ENCODE measurements at places on chromosomes 12 and 14. TPM values are rescaled to one million over a fixed set of nuclear protein-coding genes. Genes with fewer than 3 reads are reported as not detected.

DNA sequence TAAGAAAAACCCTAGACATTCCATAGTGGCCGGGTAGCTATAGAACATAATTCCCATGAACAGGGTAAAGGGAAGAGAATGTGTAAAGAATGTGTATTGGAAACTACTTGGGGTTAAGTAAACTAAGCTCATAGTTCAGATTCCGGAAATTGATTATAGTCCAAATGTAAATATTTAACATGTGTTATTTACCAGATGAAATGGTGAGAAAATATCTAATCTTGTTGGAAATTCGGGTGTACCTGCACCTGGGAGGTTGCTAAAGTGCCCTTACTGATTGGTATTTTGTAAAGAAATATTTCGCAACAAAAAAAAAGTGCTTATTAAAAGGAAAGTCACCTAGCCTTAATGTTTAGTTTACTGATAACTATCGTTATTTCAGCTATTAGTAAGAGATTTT, 14.4 kb downstream of the RASSF9 start:
- no peak overlapping the region for H3K27ac ChIP-seq
- H3K4me3 ChIP-seq: no peak overlapping the region
- peaks cover 5% of the 10 kb centered on the region for H3K4me1 ChIP-seq
- H3K27me3 ChIP-seq: no peaks in the 10 kb centered on the region
- H3K36me3 ChIP-seq: no peaks in the 10 kb centered on the region

- no peak for DNase-seq
- H3K27ac ChIP-seq: no peak overlapping the region
- H3K36me3 ChIP-seq: no peaks in the 10 kb centered on the region
- H3K4me3 ChIP-seq: no peak overlapping the region
Observed at GRCh38 chr12:68794653-68795251, 13.2 kb upstream of the MDM2 start.

- DNase-seq: no peak
- no peak overlapping the region for H3K4me3 ChIP-seq
- no peaks in the 10 kb centered on the region for H3K36me3 ChIP-seq
- no peak overlapping the region for H3K27ac ChIP-seq
- no peaks in the 10 kb centered on the region for H3K4me1 ChIP-seq
Observed at GRCh38 chr14:31216359-31216758, 8.8 kb upstream of the HECTD1 start.

GRCh38 chr14:90677484-90678050, 138.7 kb downstream of the TTC7B start:
- peak; percentile 53 for DNase-seq
- no peaks in the 10 kb centered on the region for H3K27me3 ChIP-seq
- H3K36me3 ChIP-seq: peaks cover 8% of the 10 kb centered on the region
- no peak overlapping the region for H3K4me3 ChIP-seq

NPAS3 gene
- 7.9 TPM for total RNA-seq

GPR135 gene
- 5.5 TPM for total RNA-seq

DNA sequence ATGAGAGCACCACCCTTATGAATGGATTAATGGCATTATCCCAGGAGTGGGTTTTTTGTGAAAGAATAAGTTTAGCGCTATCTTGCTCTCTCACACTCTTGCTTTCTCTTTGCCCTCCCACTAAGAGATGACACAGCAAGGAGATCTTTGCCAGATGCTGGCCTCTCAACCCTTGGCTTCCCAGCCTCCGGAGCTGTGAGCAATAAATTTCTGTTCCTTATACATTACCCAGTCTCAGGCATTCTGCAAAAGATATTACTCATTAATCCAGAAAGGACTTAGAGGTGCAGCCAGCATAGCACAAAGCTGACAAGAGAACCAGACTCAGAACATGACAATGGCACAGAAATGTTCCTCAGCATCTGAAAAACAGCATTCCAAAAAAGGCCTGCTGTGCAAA, 190.6 kb downstream of the ITPR2 start:
- no peaks in the 10 kb centered on the region for H3K4me1 ChIP-seq
- H3K27ac ChIP-seq: no peak overlapping the region
- no peaks in the 10 kb centered on the region for H3K27me3 ChIP-seq
- no peaks in the 10 kb centered on the region for H3K36me3 ChIP-seq
- no peak for DNase-seq

DNA sequence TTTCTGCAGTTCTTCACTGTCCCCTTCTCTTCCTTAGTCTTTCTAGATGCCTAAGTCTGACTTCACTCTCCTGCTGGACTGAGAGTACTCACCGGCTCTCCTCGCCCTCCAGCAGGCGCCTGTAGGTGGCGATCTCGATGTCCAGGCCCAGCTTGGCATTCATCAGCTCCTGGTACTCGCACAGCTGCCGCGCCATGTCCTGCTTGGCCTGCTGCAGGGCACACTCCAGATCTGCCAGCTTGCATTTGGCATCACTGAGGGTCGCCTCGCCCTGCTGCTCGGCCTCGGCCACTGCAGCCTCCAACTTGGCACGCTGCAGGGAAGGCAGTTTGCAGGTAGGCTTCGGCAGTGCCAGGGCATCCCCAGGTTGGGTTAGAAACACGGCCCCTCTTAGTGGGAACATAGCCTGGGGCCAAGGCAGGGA, 5.2 kb downstream of the KRT84 start:
- H3K36me3 ChIP-seq: no peaks in the 10 kb centered on the region
- H3K4me1 ChIP-seq: no peaks in the 10 kb centered on the region
- no peaks in the 10 kb centered on the region for H3K27me3 ChIP-seq
- H3K27ac ChIP-seq: no peak overlapping the region
- H3K4me3 ChIP-seq: no peak overlapping the region

DNA sequence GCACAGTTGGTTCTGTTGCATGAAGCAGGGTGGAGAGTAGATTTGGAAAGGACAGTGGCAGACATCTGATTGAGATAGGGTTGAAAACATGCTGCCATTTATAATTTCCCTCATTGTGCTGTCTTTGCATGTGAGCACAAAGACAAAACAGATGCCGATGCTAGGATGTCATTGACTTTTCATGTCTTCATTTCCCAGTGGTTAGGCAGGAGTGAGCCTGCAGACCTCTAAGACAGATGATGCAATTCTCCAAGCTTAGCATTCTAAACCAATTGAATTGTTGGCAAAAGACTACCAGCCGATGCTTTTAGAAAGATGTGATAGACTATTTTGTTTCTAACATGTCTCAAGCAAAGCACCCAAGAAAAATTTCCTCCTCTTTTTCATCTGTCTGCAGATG, 37.1 kb upstream of the PELI2 start:
- H3K27me3 ChIP-seq: no peaks in the 10 kb centered on the region
- DNase-seq: no peak
- no peaks in the 10 kb centered on the region for H3K4me1 ChIP-seq
- no peak overlapping the region for H3K4me3 ChIP-seq
- no peak overlapping the region for H3K27ac ChIP-seq

PITPNM2 gene
- total RNA-seq: 8.8 TPM

ATG101 gene
- total RNA-seq: 37.6 TPM

GRCh38 chr12:63843254-63843720, 1.2 kb upstream of the SRGAP1 start:
- peaks cover 9% of the 10 kb centered on the region for H3K4me1 ChIP-seq
- no peak for DNase-seq
- H3K4me3 ChIP-seq: peak overlapping the region; percentile 89
- no peaks in the 10 kb centered on the region for H3K36me3 ChIP-seq

DNA sequence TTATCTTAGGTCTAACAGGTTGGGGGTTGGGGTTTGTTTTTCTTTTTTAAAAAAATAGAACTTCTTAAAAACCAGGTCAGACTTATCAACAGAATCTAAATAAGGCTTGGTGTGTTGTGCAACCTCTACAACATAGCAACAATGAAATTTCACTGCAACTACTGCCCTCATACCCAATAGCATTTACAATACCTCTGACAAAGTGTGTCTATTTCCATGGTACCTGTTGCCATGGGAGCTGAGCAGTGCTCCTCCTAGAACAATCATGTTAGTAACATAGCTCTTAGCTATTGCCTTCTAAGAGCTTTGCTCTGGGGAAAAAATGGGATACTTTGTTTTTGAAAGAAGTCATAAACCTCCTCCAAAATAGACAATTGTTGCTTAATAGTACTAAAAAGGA, 103.3 kb upstream of the CCDC175 start:
- no peak for DNase-seq
- H3K36me3 ChIP-seq: no peaks in the 10 kb centered on the region
- no peaks in the 10 kb centered on the region for H3K4me1 ChIP-seq
- no peak overlapping the region for H3K4me3 ChIP-seq

GRCh38 chr12:122875590-122876220, 20.2 kb downstream of the VPS37B start:
- peaks cover 86% of the 10 kb centered on the region for H3K4me1 ChIP-seq
- no peak overlapping the region for H3K4me3 ChIP-seq
- no peaks in the 10 kb centered on the region for H3K27me3 ChIP-seq
- H3K27ac ChIP-seq: peak overlapping the region; percentile 49

GRCh38 chr12:2052826-2053678, at the start of gene CACNA1C:
Gene CACNA1C (plus strand): TSS chr12:2052987. CDS start chr12:2053563, 576 bp downstream.
- H3K4me3 ChIP-seq: peak within 1 kb of the TSS; percentile 57
- H3K27me3 ChIP-seq: no peaks in the 10 kb centered on the region
- H3K4me1 ChIP-seq: no peaks in the 10 kb centered on the region
- DNase-seq: peak; percentile 88
- H3K36me3 ChIP-seq: no peaks in the 10 kb centered on the region

PLEK2 gene
- not detected for total RNA-seq

- H3K4me1 ChIP-seq: peaks cover 14% of the 10 kb centered on the region
- no peaks in the 10 kb centered on the region for H3K36me3 ChIP-seq
- no peaks in the 10 kb centered on the region for H3K27me3 ChIP-seq
- no peak overlapping the region for H3K4me3 ChIP-seq
- H3K27ac ChIP-seq: peak overlapping the region; percentile 0
- peak; percentile 51 for DNase-seq
Observed at GRCh38 chr12:94704452-94705306, 54.3 kb upstream of the TMCC3 start.

GLIPR1L2 gene
- total RNA-seq: not detected

DNA sequence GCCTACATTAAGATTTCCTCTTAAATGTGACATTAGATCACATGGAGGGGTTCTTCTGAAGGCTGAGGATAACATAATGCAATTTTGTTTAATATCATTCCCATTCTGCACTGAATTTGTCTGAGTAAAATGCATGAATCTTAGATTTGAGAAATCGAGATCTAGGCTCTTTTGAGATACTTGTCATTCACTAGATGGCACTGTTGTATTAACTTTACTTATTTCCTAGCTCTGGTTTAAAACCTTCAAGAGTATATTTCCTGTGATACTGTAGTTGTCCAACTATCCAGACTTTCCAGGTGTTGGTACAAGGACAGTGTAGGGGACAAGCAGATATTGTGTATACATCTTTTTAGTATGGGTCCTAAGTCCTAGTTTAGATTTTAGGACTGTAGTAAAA, 91.7 kb upstream of the SEL1L start:
- no peaks in the 10 kb centered on the region for H3K36me3 ChIP-seq
- H3K27me3 ChIP-seq: peaks cover 5% of the 10 kb centered on the region
- peak; percentile 62 for DNase-seq
- no peak overlapping the region for H3K4me3 ChIP-seq

DNA sequence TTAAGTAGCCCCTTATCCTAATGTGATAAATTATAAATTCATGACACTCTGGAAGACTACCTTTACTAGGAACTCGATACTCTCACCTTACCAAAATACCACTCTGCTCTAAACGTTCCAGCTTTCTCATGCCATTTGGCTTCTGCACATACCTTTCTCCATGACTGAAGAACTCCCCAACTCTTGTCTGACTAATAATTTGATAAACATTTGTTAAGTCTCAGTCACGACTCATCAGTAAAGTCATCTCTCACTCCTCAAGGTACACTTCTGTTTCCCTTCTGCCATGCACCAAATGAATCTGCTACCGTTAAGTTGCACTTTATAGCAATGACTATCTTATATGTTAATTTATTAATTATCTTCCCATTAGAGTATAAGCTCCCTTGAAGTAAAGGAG, 498.3 kb upstream of the NOVA1 start:
- H3K4me1 ChIP-seq: no peaks in the 10 kb centered on the region
- no peak for DNase-seq
